ENCODE measurements at places on chromosomes 12 and 14.
A peak's percentile ranks its signal among the peaks of the same experiment; 100 is the strongest.

DNA sequence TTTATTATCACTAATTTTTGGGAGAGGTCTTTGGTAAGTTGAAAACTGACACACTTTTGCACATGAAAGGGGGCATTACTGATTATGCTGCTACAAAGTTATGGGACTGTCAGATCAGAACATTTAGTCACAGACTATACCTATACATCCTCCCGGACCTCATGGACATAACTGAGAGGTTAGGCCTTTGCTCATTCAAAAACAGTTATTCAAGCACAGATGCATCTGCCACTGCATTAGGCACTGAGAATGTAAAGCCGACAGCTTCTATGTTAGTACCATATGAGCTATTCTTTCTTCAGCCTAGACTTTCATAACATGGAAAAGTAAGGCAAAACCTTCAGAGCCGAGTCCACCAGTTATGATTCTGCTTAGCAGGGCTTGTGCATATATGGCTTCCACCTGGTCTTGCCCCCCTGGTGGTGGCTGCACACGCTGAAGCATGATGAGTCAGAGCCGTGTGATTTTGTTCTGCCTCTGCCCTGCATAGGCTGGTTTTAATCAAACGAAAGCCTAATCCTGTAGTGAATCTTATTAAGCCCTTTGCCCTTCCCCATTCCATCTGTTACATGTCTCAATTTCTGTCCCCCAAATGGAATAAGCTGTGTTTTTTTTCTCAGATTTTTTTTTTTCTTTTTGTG lies 21.8 kb upstream of the RNU6-8 start:
- DNase-seq: peak; percentile 87

DNA sequence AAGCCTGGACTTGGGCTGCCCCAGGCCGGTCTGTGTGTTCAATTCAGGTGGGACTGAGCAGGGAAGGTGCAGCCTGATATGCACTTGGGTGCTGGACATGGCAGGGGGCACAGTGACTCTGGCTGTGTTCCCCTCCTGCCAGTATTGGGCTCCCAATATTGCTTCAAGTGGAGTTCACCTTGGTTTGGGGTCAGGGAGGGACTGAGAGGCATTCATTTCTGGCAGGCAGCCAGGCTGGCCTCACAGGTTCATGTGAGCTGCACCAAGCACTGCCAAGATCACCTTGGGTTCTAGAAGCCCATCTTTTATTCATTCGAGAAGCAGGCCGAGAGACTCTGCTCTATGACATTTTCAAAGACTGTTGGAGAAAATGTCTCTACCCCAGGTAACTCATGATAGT lies 245.0 kb downstream of the CHST11 start:
- no peak for DNase-seq

- DNase-seq: peak; percentile 87
Measured at GRCh38 chr12:7129872-7130691, at the start of gene CLSTN3. Gene CLSTN3 (plus strand): TSS chr12:7130371. CDS start chr12:7130649, 278 bp downstream.

GRCh38 chr12:53224897-53225634 lies 6.9 kb downstream of the RARG start:
- DNase-seq: no peak

DNA sequence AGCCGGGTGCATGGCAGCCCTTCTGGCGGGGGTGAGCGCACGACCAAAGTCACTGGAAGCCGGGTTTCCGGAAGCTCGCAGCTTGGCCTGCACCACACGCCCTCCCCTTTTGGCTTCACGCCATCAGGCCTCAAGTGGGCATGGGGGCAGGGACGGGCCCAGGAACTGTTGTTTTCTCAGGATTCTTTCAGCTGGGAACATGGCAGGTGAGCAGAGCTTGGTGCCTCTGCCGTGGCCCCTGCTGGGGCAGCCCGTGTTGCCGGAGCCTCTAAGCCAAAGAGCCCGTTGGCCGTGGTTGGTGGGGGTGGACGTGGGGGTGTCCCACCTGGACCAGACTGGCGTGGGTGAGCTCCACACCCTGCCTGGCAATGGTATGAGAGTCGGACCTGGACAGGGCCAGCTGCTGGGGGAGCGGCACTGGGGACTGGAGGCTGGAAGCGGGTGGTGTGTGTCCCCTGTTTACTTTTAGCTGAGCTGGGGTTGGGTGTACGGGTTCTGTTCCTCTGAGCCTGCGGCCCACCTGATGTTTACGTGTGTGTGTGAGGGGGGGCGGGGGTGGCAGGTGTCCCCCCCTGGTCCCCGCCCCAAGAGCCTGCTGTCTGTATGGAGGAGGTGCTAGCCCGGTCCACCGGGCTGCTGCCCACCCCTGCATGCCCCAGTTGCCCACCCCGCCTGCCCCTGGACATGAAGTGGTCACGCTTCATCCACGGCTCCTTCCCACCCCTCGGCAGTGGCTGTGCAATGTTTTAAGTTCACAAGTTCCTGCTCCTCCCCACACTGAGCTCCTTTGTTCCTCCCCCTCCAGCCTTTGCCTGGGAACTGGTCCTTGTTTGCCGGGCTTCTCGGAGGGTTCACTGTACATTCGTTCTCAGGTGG lies 28.7 kb upstream of the PLD4 start:
- DNase-seq: peak; percentile 82

DNA sequence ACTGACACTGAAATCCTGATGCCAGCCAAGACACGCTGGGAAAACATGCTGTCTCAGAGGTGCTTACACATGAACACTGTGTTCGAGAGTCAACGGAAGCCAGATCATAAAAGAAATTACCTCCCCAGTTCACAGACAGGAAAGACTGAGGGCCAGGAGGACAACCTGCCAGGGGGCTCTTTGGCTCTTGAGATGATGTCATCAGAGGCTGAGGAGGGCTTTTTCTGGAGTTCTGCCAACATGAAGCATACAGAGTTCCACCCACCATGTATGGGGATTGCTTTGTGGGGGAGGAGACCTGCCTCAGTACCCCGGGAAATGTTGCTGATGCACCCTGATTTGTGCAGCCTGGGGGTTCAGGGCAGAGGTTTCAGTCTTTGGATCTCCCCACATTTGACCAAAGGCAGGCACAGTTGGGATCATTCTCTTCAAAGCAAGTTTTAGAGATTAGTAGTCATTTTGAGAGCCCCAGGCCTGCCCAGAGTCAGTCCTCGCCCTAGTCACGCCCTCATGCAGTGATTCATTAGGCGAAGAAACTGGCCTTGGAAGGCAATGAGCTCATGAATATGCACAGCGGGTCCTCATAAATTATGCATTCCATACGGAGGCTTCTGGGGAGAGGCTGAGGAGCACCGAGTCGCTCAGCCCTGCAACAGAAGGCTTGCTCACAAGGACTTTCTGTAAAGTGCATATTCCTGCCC lies 34.9 kb upstream of the EML1 start:
- DNase-seq: no peak

- peak; percentile 36 for DNase-seq
Measured at GRCh38 chr12:47882781-47883546, 21.8 kb downstream of the VDR start.

DNA sequence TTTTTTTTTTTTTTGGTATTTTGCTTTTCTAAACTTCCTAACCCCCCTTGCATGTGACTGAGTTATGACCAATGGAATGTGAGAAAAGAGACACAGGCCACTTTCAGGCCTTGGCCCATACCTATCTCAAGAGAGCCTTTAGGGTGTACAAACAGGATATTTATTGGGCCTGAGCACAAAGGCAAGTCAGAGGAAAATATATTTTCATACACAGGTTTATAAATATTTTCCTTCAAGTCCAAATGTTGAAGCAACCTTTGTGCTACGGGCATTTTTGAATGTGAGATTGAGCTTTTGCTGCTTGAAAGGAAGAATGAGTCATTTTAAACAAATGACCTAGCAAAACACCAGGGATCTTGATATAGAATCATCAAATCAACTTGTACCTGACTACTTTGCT lies 228.6 kb upstream of the E2F7 start:
- no peak for DNase-seq

DNA sequence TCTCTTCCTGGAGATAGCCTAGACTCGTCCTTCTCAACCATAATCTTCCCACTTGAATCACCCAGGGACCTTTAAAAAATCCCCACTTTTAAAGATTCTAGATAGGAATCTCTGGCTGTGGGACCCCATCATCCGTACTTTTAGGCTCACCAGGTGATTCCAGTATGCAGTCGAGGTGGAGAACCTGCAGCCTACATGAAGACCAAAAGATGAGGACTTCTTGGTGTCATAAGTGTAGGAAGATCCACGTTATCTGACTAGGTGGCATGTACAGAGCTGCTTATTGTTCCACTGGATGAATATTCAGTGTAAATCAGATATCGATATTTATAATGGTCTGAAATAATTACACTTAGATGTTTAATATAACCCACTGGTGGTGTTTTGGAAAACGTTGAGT lies 2.6 kb downstream of the PRKCH start:
- no peak for DNase-seq

DNA sequence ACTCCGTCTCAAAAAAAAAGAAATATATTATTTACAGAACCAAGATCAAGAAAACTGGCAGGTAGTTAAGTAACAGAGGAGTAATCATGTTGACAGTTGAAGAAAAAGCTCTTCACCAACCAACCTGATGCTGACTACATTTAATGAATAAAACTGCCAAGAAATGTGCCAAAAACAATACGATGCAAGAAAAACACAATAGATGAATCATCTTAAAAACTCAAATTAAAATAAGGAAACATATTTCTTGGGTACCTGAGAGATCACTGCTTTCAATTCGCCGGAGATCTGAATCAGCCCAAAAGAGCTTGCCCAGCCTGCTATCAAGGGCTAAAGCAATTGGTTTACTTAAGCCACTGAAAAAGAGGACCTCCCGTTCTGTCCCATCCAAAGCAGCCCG lies 76.4 kb downstream of the BCL2L14 start:
- no peak for DNase-seq

- DNase-seq: no peak
Measured at GRCh38 chr14:50718949-50719348, 50.8 kb upstream of the SAV1 start.

- no peak for DNase-seq
Measured at GRCh38 chr12:91287753-91288152, 105.1 kb upstream of the DCN start.

DNA sequence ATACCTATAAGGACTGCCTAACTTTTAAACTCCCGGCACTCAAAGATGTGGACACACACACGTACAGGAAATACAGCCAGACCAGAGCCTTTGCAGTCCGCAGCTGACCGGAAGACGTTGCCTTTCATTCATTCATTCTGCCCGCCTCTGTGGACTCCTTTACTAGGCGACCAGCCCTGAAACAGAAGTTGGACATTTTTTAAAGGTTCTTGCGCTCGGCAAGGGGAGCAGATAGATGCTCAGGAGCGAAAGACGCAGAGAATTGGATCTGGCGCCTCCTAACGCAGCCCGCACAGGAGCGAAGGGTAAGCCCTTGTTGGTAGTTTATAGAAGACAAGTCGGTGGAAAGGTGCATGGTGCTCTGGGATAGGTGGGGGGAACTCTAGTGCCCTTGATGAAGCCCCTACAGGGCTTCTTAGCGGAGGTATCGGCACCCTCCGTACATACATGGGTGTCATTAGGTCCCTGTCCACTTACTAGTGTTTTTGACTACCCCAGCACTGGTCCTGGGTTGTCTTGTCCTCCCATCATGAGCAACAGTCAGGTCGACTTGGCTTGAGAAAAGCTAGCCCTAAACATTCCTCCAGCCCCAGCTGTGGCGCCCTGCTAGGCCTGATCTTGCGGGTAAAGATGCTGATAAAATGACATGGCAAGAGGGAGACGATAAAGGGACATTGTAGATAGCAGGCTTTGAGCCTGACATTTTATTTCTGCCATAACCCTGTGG lies at the start of gene KDM2B:
Gene KDM2B (minus strand): TSS at position 65 of the 727 bp plus-strand sequence. CDS start 112 bp downstream, outside the sequence.
- no peak for DNase-seq

DNA sequence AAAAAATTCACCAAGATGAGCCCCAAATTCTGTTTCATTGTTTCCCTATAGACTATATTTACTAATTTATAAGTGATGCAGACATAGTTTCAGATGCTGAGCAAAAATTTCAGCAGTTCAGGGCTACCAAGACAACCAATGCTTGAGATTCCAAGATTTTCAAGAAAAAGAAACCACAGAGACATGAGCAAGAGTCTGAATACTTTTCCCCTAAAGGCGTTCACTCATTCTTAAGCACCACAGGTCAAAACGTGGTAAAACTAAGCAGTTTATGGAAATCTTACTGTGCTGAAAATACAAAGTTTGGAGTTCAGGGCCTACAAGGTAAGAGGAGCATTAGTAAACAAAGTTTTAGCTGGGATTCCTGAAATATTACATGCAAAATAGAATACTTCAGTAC lies 221.2 kb downstream of the KCNH5 start:
- no peak for DNase-seq

GRCh38 chr12:43347026-43347425 lies 205.0 kb downstream of the ADAMTS20 start:
- no peak for DNase-seq

GRCh38 chr14:23171222-23171975 lies 12.1 kb downstream of the SLC7A8 start:
- DNase-seq: no peak

DNA sequence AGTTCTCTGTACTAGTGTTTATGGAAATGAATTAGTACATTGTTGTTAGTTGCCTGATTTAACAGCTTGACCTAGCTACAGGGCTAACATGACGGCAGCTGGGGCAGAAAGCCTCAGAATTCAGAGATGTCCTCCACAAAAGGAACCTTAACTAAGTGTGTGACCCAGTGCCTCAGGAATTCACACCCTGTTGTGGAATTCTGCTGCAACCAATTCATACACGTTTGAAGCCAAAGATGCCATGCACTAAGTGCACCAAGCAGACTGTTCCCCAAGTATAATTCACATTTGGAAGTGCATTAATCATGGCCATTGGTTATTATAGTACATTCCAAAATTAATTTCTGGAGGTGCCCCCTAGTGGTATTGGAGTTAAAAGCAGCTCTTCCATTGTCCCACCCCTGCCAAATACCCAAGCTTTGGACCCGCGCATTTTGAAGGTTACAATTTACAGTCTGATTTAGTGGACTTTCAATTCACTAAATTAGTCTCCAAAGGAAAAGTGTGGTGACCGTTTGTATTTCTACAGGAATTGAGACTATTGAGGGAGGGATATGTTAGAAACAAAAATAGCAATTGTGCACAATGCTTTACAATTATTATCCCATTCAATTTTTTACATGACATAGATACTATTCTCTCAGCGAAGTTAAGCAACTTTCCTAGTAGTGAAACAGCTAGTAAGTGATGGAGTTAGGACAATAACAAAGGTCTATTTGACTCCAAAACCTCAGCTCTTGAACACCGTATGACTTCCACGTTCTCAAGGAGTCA lies 85.9 kb downstream of the PAX9 start:
- no peak for DNase-seq

GRCh38 chr12:71865166-71865713 lies 25.7 kb downstream of the TBC1D15 start:
- peak; percentile 11 for DNase-seq

GRCh38 chr12:39294715-39295114 lies 148.2 kb downstream of the KIF21A start:
- DNase-seq: peak; percentile 63

GRCh38 chr14:55332654-55333570 lies 61.7 kb downstream of the FBXO34 start:
- DNase-seq: no peak

- DNase-seq: no peak
Measured at GRCh38 chr14:91817566-91818325, 49.6 kb downstream of the TC2N start.
